ENCODE measurements at places on chromosomes 1 and 21.

- DNase-seq = no peak
These were observed 27.9 kb downstream of the C1orf115 start for GRCh38 chr1:220717800-220718640.

DNA sequence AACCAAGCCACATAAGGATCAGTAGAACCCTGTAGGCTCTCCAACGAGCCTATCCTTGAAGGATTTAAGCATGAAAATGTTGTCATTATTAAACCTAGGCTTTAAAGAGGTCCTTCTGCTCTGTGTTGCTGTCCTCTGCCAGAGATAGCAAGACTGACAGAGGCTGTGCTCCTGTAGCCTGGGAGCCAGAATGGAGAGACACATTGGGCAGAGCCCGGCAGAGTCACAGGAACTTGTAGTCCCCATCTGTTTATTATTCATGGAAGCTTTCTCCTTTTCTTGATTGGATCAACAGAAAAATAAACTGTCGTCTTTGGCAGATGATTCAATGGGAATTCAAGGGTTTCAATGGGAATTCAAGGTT is 19.2 kb upstream of the SLAMF1 start:
- no peak for DNase-seq

DNA sequence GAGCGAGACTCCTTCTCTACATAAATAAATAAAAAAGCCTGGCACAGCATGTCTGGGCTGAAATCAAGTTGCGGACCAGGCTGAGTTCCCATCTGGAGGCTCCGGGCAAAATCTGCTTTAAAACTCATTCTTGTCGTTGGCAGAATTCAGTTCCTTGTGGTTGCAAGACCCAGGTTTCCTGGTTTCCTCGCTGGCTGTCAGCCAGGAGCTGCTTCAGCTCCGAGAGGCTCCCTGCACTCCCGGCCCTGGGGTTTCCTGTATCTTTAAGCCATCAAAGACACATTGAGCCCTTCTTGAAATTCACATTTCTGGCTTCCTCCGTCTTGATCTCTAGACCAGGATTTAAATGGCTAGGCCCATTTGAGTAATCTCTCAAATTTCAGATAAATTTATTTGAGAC is 20.6 kb upstream of the SCCPDH start:
- DNase-seq = no peak

DNA sequence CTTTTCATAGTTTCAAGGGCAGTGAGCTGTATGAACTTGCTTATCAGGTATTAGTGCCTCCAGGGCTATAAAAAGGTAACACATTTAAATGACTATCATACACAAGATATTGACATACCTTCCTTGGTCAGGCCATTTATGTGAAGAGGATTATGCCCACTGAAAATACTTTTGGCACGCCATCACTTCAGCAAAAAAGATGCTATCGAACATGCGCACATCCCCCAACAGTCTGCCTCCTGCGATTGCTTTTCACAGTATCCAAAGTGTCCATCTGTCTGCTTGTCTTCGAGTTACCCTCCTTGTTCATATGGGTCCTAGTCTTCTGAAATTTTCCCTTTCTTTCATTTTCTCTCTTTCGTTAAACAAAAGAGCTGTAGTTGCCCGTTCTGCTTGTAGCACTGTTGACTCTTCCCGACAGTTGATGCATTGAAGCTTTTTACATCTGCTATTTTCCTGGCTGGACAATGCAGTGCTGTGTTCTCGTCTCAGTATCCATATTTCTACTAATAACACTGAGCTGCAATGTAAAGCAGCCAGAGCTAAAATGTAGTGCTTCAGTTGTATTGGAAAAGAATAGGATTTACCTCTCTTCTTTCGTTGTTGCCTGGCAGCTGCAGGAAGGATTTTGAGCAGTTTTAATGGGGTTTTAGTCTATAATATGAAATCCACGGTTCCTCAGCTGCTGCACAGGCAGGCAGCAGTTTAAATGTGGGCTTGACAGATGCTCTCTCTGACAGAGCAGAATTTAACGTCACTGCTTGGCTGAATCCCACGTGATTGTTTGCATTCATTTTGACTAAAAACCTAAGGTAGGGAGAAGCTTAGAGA is at the start of gene B3GALT2:
Gene B3GALT2, minus strand, starts transcription at position 713 of the 831 bp plus-strand sequence. CDS start 5,051 bp downstream, outside the sequence.
- DNase-seq = no peak

Measured in Right ventricle myocardium superior (tissue), 1 donor.